ENCODE measurements at places on chromosomes 11 and 22.
A peak's percentile ranks its signal among the peaks of the same experiment; 100 is the strongest.

- no peak for DNase-seq
These were observed 67.9 kb downstream of the KCNC1 start for GRCh38 chr11:17802491-17802890.

DNA sequence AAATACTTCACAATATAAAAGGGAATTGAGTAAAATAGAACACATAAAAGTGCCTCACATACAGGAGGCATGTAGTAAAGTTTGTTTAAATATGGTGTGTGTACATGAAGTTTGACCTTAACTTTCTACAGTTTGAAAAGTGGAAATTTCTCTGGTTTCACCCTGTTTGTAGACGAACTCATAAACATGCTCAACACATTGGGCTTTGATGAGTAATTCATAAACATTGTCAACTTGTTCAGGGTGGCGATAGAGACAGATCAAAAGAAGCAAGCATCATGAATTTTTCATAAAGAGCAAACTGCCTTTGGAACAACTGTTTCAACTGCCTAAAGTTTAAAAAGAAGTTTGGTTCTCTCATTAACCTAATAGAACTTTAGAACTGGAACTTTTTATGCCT, 9.1 kb downstream of the SLN start:
- peak; percentile 27 for DNase-seq

- no peak for DNase-seq
These were observed 2.3 kb upstream of the PVALB start for GRCh38 chr22:36819112-36819511.

- DNase-seq: no peak
These were observed 49.0 kb downstream of the PPFIA1 start for GRCh38 chr11:70319396-70320076.

DNA sequence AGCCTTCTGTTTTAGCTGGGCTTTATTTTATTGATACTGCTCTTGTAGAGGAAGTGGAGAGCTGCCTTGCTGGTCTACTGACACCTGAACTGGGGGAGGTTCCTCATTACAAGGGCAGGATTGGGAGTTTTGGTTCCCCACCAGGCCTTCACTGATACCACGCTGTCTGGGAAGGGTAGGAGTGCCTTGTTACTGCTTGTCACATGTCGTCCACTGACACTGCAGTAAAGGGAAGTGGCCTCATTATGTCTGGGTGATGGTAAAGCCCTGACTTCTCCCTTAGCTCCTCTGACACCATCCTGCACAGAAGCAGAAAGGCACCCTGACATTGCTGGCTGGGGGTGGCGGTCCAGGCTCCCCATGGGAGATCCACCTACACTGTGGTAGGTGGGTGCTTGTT, 38.7 kb upstream of the ELF5 start:
- DNase-seq: no peak

DNA sequence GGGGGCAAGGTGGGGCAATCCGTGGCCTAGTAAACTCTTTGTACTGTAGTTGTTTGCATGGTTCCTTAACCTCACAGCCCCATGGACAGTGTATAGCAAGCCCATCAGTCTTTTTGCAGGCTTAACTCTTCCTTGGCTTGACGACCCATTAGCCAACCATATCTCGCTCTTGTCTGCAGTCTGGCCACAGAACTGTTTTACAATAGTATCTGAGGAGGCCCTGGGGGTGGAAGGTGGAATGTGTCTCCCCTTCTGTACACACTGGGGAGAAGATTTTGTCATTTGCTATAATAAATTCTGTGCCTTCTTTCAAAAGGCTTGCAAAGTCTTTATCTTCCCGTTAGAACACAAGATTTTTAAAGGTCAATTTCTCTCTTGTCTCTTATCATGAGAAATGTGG, 190.3 kb upstream of the NARS2 start:
- no peak for DNase-seq

- no peak for DNase-seq
These were observed 24.3 kb downstream of the SCN3B start for GRCh38 chr11:123630126-123630608.

DNA sequence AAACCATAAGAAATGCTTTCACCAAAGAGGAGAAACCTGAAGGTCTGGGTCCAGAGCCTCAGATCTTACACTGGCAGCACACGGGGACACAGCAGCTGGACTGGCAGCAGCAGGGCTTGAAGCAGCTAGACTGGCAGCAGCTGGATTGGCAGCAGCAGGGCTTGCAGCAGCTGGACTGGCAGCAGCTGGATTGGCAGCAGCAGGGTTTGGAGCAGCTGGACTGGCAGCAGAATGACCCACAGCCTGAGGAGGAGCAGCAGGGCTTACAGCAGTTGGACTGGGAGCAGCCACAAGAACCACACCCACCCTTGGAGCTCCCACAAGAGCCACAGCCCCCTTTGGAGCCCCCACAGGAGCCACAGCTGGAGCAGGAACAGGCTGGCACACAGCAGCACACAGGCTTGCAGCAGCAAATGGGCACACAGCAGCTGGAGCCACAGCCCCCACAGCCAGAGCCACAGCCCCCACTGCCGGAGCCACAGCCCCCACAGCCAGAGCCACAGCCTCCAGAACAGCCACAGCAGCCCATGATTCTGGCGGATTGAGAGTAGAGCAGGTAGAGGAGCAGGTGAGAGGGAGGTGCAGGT, at the start of gene KRTAP5-11:
Gene KRTAP5-11 (minus strand): TSS at position 567 of the 587 bp plus-strand sequence. CDS start 38 bp downstream, at position 529.
- DNase-seq: no peak

- peak; percentile 33 for DNase-seq
These were observed 43.9 kb downstream of the SGSM3 start for GRCh38 chr22:40414311-40414710.
